ENCODE measurements at places on chromosomes 1 and 21. TPM values are rescaled to one million over a fixed set of nuclear protein-coding genes. Genes with fewer than 3 reads are reported as not detected.

DNA sequence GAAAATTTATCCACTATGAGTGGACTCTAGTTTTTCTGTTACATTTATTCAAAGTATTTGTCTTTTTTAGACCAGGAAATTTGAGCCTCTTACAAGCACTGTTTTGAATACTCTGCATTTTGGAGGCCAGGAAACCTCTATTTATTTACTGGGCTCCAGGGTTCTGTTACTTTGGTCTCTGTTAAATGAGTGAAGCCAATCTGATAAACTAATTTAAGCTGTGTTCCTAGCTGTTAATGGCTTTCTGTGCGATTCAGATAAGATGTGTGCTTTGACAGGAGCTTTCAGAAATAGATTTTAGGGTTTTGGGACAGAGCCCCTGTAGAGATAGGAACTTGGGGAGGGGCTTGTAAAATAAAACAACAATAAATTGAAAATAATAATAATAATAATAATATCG, 23.9 kb downstream of the ACKR1 start:
- no peak for DNase-seq

- no peak for DNase-seq
These were observed 41.4 kb downstream of the TARBP1 start for GRCh38 chr1:234437423-234438171.

DNA sequence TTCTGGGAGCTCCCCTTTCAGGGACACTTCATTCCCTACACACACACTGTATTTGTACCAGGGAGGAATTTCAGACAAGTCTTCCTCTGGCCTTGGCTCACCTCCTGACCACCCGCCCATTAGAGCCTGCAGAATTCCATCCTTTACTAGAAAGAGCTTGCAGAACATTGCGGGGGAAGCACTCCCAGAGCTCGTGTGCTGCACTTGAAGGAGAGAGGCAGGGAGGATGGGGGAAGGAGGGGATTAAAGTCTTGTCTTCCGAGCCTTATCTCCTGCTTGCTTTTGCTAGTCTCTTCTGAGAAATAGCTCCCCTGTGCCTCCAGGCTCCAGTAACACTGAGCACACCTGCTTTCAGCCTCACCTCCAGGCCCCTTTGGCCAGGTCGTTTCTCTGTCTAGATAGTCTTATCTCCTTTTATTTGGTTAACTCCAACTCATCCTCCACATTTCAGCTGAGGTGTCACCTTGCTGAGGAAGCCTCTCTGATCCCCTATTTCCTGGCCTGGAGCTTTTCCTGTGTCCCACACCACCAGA, 62.0 kb downstream of the PCNX2 start:
- DNase-seq = no peak

DNA sequence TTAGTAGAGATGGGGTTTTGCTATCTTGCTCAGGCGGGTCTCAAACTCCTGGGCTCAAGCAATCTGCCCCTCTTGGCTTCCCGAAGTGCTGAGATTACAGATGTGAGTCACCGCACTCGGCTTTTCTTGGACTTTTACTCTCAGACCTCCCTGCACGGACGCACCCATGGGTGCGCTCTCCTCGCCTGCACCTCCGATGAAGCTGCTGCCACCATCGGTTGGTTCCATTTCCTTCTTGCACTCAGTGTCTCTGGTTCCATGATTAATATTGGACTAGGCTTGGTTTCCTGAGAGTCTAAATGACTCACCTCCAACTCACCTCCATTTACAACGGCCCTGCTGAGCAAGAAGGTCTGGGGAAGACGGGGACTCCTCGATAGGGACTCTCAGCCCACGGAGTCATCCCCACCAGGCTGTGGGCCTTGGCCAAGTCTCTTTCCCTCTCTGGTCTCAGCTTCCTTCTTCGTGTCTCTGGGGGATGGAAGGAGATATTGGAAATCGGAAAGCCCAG, 6.7 kb upstream of the TNFRSF8 start:
- peak; percentile 46 for DNase-seq

DNA sequence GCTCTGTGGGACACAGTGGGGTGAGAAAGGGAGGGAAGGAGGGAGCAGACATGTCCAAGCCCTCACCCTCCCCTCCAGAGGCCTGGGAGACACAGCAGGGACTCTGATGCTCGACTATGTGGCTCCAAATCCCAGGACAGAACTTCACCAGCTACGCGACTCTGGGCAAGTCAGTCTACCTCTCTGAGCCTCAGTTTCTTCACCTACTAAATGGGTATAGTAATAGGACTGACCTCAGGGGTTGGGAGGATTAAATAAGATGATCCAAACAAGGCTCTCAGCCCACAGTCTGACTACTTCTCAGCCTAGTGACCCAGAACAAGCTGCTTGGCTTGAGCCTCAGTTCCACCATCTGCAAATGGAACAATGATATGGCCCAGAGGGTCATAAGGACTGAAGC, 19.6 kb downstream of the SDC3 start:
- DNase-seq = no peak

- peak; percentile 29 for DNase-seq
These were observed 771 bp downstream of the PACC1 start for GRCh38 chr1:212413902-212414327.

DNA sequence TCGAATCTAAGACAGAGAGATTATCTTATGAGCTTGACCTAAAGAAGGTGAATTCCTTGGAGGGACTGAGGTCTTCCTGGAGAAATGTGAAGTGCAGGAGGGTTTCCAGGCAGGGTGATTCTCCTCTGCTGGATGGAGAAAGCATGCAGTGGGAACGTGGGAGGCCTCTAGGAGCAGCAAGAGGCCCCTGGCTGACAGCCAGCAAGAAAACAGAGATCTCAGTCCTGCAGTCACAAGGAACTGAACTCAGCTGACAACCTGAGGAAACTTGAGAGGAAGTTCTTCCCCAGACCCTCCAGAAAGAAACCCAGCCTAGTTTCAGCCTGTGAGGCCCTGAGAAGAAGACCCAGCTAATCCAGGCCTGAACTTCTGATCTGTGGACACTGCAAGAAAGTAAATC, 345.9 kb downstream of the FAM72C start:
- DNase-seq = no peak

DNA sequence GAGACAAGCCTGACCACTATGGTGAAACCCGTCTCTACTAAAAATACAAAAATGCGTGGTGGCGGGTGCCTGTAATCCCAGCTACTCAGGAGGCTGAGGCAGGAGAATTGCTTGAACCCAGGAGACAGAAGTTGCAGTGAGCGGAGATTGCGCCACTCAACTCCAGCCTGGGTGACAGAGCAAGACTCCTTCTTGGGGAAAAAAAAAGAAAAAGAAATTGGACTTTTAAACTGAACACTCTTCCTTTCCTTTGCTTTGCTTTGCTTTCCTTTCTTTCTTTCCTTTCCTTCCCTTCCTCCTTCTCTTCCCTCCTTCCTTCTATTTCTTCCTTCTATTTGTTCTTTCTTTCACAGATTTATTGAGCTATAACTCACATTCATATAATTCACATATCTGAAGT, 43.3 kb upstream of the PUM1 start:
- no peak for DNase-seq

GRCh38 chr1:14168326-14169063, 430.0 kb upstream of the KAZN start:
- no peak for DNase-seq

GRCh38 chr1:41754540-41754939, 164.2 kb downstream of the HIVEP3 start:
- DNase-seq = no peak

GRCh38 chr1:167661527-167662426, 31.7 kb downstream of the RCSD1 start:
- DNase-seq = peak; percentile 88

GRCh38 chr21:16124378-16125138, 394.8 kb downstream of the USP25 start:
- peak; percentile 73 for DNase-seq

- no peak for DNase-seq
These were observed 296.3 kb downstream of the SMYD3 start for GRCh38 chr1:246210756-246211155.

DNA sequence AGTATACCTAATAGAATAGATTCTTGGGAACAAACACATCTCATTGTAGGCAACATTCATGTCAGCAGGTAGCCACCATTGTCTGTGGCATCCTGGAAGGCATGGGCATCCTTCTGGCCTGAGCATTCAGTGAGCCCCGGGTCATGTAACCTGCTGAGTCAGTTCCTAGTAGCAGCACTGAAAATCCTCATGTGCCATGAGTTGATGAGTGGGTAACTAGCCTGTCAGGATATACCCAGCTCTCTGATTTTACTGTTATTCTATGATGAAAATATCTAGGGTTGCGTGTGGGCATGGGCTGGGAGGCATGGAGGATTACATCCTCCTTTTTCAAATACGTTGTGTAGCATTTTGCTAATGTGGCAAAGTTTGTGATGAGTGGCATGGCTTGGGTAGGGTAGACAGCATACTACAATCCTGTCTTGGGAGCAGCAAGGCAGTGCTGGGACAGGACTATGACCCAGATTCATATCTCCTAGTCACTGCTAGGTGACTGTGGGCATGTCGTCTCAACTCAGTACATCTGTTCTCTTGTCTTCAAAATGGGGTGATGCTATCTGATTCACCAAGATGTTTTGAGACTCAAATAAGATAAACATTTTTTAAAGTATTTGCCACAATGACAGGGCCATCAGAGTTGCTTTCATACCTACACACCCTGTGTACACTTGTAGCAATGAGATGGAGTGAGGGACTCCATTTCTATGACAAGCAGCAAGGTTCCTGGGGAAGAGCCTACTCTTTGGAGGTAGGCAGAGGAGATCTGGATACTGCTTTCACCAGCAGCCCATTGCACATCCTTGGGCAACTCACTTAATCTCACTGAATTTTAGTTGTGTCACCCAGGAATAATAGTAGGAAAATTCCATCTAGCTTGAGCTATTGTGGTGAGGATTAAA, 62.5 kb downstream of the CD58 start:
- no peak for DNase-seq

GRCh38 chr1:47510282-47510811, 72.5 kb downstream of the FOXD2 start:
- no peak for DNase-seq

DNA sequence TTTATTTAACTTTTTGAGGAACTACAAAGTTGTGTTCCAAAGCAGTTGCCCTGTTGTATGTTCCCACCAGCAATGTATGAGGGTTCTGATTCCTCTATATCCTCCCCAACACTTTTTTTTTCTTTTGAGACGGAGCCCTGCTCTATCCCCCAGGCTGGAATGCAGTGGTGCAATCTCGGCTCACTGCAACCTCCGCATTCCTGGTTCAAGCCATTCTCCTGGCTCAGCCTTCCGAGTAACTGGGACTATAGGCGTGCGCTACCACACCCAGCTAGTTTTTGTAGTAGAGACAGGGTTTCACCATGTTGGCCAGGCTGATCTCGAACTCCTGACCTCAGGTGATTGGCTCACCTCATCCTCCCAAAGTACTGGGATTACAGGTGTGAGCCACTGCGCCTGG, 60.4 kb upstream of the ENAH start:
- DNase-seq = no peak

GRCh38 chr1:66705110-66705509, 47.1 kb upstream of the DYNLT5 start:
- DNase-seq = no peak

DNA sequence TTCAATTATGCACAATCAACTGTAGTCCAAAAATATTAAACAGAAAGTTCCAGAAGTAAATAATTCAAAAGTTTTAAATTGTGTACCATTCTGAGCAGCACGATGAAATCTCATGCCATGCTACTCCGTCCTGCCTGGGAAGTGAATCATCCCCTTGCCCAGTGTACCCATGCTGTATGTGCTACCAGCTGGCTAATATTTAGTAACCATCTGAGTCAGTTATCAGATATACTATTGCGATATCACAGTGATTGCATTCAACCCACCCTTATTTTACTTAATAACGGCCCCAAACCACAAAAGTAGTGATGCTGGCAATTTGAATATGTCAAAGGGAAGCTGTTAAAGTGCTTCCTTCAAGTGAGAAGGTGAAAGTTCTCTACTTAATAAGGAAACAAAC, 56.2 kb downstream of the EVI5 start:
- DNase-seq = peak; percentile 64

DNA sequence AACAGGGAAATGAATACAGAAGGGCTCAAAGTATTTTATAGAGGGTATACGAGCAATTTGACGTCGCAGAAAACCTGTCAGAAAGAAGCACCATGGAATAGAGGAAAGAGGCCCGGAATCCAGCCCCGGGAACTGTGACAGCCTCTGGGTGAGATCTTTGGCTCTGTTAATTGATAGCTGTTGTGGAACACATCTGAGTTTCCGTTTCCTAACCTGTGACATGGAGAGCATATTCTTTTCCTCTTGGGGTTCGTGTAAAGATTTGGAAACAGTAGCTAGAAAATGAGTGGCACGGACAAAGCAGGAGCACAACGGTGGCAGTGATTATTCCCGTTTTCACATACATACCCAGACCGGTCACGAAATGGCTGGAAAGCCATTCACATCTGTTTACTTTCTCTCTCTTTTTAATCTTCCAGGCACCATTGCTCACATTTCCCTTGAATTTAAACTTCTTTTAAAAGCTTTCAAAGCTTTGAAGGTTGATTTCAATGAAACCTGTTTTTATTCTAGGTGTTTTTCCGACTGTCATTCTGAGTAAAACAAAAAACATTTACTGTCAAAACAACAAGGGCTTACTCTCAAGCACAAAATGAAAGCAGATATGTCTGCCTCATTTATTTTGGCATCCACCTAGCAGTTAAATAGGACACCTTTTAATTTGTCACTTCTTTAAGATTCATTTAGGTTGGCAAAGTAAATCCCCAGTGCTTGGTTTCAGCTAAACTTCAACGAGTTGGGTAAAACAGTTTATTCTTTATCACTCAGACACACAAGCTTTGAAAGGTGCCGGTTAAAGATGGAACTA, 26.7 kb upstream of the C8B start:
- no peak for DNase-seq

- DNase-seq = peak; percentile 59
These were observed 5.8 kb upstream of the FNBP1L start for GRCh38 chr1:93442008-93442666.

The FBXO2 gene
- total RNA-seq = 138 TPM

The UTS2 gene
- total RNA-seq = not detected

The SPOCD1 gene
- total RNA-seq = 13.5 TPM

The GJA4 gene
- not detected for total RNA-seq

The KCNQ4 gene
- not detected for total RNA-seq

The TEDDM1 gene
- total RNA-seq = not detected

The TGFB2 gene
- total RNA-seq = 120 TPM

The LAMC2 gene
- total RNA-seq = 1,201 TPM

The ADSS2 gene
- 40.2 TPM for total RNA-seq

The DDR2 gene
- total RNA-seq = 154 TPM

The TBX19 gene
- total RNA-seq = 0.68 TPM

The CNKSR1 gene
- total RNA-seq = 38.2 TPM

The F13B gene
- total RNA-seq = not detected

The MROH9 gene
- total RNA-seq = not detected

The FCGR3A gene
- not detected for total RNA-seq

The LEFTY1 gene
- not detected for total RNA-seq
